ENCODE measurements at places on chromosomes 13 and 19. TPM values are rescaled to one million over a fixed set of nuclear protein-coding genes. Genes with fewer than 3 reads are reported as not detected.

DNA sequence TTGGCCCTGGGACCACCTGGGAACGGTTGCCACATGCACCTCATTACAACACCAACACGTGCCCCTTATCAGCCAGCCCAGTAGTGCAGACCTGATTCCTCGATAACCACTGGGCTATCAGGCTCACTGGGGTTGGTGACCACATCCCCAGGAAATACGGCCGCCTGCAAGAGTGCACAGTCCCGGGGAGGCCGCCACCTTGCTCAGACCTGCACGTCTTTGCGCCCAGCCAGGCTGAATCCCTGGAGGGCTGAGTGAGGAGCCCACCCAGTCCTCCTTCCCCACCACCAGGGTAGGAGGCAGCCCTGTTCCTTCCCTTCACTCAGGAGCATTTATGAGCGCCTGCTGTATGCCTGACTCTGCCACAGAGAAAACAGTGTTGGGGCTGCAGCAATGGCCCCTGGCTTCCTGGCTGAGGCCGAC is 67.8 kb downstream of the CEBPG start:
- H3K27ac ChIP-seq: no peak overlapping the region
- H3K27me3 ChIP-seq: no peaks in the 10 kb centered on the region
- H3K4me3 ChIP-seq: no peak overlapping the region
- DNase-seq: no peak

DNA sequence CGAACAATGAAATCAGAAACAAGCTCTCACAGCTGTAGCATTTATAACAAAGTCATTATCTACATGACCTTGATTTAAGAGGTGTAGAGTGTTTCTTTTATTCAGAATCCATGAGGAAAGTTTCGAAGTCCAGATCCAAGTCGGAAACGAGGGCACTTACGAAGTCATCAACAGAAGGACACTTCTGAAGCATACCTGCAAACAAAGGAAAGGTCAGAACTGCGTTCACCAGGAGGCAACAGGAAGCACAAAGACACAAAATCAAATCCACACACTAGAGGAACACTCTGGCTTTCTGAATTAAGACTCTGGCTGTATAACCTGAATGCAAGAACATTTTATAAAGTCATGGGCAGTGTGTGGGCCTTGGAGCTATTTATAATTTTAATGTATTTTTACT is 158.9 kb downstream of the MIPEP start:
- H3K4me1 ChIP-seq: no peaks in the 10 kb centered on the region
- no peak overlapping the region for H3K27ac ChIP-seq
- H3K36me3 ChIP-seq: peaks cover 5% of the 10 kb centered on the region
- H3K27me3 ChIP-seq: no peaks in the 10 kb centered on the region

DNA sequence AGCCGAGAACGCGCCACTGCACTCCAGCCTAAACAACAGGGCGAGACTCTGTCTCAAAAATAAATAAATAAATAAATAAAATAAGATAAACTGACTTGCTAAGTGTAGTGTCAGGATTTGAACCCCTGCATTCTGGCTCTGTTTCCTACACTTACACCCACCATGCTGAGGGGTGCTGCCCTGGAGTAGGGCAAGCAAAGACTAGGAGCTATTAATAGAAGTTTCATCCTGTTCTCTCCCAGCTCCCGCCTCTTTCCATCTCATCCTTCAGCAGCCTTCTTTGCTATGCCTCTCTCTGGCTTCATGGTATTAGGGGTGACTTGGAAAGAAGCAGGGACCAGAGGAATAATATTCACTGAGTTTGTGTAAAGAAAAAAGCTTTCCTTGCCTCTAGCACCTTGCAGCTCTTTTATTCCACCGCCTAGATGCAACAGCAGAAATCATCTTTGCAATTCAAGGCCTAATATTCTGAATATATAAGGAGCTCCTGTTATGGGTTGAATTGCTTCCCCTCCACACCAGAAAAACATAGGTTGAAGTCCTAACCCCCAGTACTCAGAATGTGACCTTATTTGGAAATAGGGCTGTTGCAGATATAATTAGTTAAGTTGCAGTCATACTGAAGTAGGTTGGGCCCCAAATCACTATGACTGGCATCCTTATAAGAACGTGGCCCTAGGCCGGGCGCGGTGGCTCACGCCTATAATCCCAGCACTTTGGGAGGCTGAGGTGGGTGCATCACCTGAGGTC is 8.7 kb upstream of the PLAUR start:
- H3K4me1 ChIP-seq: no peaks in the 10 kb centered on the region
- no peak overlapping the region for H3K4me3 ChIP-seq
- H3K27me3 ChIP-seq: no peaks in the 10 kb centered on the region
- no peak overlapping the region for H3K27ac ChIP-seq

DNA sequence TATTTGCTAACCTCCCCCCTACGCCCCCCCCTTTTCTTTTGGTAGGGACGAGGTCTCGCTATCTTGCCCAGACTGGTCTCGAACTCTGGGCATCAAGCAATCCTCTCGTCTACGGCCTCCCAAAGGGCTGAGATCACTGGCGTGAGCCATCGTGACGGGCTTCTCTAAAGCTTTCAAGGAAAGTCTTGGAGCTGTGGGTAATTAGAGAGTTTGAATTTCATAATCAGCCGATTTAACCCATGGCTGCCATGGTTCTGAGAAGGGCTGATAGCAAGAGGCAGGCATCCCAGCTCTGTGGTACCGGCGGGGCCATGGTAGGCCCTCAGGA is 679 bp upstream of the ABHD8 start:
- peaks cover 15% of the 10 kb centered on the region for H3K4me1 ChIP-seq
- no peak for DNase-seq
- peaks cover 4% of the 10 kb centered on the region for H3K36me3 ChIP-seq
- no peaks in the 10 kb centered on the region for H3K27me3 ChIP-seq
- peak overlapping the region; percentile 79 for H3K4me3 ChIP-seq

- H3K27me3 ChIP-seq: no peaks in the 10 kb centered on the region
- no peak for DNase-seq
- H3K36me3 ChIP-seq: peaks cover 39% of the 10 kb centered on the region
- H3K27ac ChIP-seq: peak overlapping the region; percentile 92
- H3K4me1 ChIP-seq: peaks cover 19% of the 10 kb centered on the region
- H3K4me3 ChIP-seq: peak overlapping the region; percentile 100
Observed at GRCh38 chr19:49490287-49491029, 3.0 kb downstream of the RPL13A start.

- H3K4me1 ChIP-seq: peaks cover 3% of the 10 kb centered on the region
- H3K27me3 ChIP-seq: no peaks in the 10 kb centered on the region
- DNase-seq: no peak
- H3K36me3 ChIP-seq: no peaks in the 10 kb centered on the region
Observed at GRCh38 chr19:13729859-13730258, 34.5 kb upstream of the MRI1 start.

DNA sequence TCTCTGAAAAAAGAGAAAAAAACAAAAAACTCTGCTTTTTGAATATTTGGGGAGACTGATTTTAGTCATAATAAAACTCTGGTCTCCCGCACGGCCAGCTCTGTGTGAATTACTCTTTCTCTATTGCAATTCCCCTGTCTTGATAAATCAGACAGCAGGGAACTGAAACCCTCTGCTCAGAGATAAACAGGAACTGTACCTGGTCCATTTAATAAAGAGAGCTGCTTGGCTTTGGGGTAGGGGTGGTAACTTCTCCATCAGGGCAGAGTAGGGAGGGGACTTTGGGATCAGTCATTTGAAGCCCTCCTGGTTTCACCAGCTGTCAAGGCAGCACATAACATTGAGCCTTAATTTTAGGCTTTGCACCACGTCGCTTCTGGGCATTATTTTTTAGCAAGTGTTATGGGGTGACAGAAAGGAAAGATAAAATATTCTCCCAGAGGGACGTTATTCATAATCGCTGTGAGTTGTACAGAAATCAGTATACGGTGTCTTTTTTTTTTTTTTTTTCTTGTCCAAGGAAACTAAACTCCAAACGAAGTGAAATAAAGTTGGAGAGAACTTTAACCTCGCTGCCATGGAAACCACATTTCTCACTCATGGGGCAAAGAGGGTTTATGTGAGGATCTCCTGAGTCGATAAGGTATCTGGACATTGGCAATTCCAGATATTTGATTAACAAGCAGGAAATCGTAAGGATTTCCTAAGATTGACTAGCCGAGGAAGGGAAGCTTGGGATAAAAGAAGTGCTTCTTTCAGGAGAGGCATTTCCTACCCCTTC is 99.0 kb upstream of the MRI1 start:
- H3K4me3 ChIP-seq: no peak overlapping the region
- H3K36me3 ChIP-seq: no peaks in the 10 kb centered on the region
- H3K4me1 ChIP-seq: no peaks in the 10 kb centered on the region

DNA sequence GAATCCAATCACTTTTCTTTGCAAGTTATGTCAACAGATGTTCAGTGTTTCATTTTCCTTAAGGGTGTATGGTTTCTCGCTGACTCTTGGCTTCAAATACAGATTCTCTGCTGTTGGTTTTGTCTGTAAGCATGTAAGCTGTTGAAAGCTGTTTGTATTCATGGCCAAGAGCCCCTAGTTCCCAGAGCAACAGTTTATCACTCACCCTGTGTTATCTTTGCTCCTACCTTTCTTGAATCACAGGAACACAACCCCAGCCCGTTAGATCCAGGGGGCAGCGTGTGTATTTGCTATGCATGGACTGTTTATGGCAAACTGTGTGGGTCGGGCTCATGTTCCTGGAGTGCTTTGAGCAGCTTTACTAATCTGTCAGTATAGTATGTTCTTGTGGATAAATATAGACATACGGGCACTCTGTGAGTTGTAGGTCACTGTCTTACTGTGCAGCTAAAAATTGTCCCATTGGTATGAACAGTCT is 28.9 kb downstream of the FRY start:
- no peak for DNase-seq
- H3K4me1 ChIP-seq: no peaks in the 10 kb centered on the region
- no peak overlapping the region for H3K27ac ChIP-seq

GRCh38 chr19:46839752-46840497 is 10.7 kb downstream of the AP2S1 start:
- no peaks in the 10 kb centered on the region for H3K27me3 ChIP-seq
- DNase-seq: no peak
- no peaks in the 10 kb centered on the region for H3K4me1 ChIP-seq
- no peak overlapping the region for H3K27ac ChIP-seq
- H3K36me3 ChIP-seq: no peaks in the 10 kb centered on the region

DNA sequence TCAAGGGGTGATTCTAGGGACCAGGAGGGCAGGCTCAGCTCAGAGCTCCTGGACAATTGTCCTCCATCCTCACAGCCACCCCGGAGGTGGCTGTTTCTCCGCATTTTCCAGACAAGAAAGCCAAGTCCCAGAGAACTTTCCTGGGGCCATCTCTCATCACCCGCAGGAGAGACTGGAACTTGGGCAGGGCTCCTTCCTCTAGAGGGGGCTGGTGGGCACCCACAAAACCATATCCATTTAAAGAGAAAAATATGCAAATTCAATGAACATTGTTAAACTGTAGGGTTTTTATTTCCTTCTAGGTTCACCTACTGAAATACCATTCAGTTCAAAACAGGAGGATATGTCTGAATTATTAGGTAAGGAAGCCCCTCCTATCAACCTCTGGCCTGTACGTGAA is 16.6 kb downstream of the SPACA7 start:
- no peak overlapping the region for H3K4me3 ChIP-seq
- no peak for DNase-seq
- H3K4me1 ChIP-seq: no peaks in the 10 kb centered on the region
- H3K36me3 ChIP-seq: no peaks in the 10 kb centered on the region
- no peaks in the 10 kb centered on the region for H3K27me3 ChIP-seq
- H3K27ac ChIP-seq: no peak overlapping the region

DNA sequence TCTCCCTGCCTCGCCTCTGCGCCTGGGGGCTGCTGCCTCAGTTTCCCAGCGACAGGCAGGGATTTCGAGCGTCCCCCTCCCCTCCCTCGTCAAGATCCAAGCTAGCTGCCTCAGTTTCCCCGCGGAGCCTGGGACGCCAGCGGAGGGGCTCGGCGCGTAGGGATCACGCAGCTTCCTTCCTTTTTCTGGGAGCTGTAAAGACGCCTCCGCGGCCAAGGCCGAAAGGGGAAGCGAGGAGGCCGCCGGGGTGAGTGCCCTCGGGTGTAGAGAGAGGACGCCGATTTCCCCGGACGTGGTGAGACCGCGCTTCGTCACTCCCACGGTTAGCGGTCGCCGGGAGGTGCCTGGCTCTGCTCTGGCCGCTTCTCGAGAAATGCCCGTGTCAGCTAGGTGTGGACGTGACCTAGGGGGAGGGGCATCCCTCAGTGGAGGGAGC is 722 bp upstream of the ICAM1 start:
- no peaks in the 10 kb centered on the region for H3K36me3 ChIP-seq
- H3K4me3 ChIP-seq: peak overlapping the region; percentile 78
- H3K27ac ChIP-seq: peak overlapping the region; percentile 75
- no peaks in the 10 kb centered on the region for H3K27me3 ChIP-seq
- peaks cover 13% of the 10 kb centered on the region for H3K4me1 ChIP-seq
- DNase-seq: no peak

DNA sequence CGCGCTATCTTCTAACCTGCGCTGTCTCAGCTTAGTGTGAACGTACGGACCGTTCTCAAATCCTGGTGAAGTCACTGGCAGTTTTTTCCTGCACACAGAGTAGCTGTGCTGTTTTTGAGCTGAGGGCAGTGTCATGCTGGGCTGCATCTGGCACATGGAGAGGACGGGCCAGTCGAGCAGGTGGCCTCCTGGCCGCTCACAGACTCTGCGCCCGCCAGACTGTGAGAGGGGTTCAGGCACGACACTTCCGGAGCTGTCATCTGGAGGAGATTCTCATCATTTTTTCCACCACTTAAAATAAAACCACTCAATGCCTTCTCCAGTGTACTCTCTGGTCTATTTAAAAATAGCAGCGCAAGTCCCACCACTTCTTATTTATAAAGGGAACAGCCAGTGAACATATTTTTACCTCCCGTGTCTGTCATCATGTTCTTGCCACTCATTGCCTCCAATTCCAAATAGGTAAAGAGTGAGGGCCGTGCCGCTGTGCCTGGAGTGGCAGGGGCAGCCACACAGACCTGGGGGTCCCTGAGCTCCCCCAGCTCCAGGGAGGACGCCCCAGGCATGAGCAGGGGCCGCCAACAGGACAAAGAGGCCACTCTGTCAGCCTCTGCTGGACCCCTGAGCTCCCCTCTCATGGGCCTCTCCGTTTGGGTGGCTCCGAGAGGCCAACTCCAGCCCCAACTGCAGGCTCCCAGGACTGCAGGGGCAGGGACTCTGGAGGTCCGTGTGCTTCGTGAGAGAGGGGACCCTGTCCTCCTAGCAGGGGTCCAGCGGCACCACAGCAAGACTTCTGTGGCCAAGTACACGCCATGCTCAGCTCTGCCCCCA is 36.9 kb upstream of the GRTP1 start:
- H3K36me3 ChIP-seq: no peaks in the 10 kb centered on the region
- H3K4me1 ChIP-seq: no peaks in the 10 kb centered on the region
- no peak overlapping the region for H3K27ac ChIP-seq
- no peaks in the 10 kb centered on the region for H3K27me3 ChIP-seq

- no peak overlapping the region for H3K4me3 ChIP-seq
- no peak overlapping the region for H3K27ac ChIP-seq
- H3K36me3 ChIP-seq: no peaks in the 10 kb centered on the region
Observed at GRCh38 chr13:112779856-112780604, 90.2 kb downstream of the ATP11A start.

LHB gene
- total RNA-seq: not detected

DACH1 gene
- total RNA-seq: 0.66 TPM

EID2B gene
- total RNA-seq: 4.4 TPM

SLAIN1 gene
- 67.8 TPM for total RNA-seq

LRG1 gene
- total RNA-seq: not detected

KLF1 gene
- total RNA-seq: not detected

SERPINE3 gene
- total RNA-seq: not detected

CGB8 gene
- not detected for total RNA-seq

LDLR gene
- 86.3 TPM for total RNA-seq

Data from naive thymus-derived CD4-positive, alpha-beta T cell (primary cell).